ENCODE measurements at places on chromosomes 16 and 17.

DNA sequence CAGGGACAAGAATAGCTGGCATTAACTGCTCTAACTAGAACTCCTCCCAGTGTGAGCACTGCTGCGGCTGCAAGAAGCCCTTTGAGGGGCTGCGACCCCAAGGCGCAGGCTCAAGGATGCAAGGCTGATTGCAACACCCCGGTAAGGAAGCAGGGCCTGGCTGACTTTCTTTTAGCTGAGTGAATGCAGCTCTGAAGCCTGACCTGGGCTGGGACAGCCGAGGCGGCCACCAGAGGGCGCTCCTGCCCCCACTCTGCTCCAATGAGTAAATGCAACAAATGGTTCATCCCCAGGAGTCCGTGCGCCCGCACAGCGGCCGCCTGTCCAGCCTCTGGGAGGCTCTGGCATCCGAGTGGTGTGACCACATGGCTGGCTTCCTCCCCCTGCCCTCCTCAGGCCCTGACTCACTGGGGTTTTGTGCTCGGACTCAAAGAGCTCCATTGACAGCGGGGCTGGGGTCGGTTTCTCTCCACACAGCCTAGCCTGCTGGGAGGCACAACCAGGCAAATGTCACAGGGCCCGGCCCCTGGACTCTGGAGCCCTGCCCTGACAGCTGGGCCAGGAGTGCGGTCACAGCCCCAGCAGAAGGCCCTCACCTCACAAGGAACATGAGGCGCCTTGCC lies at the start of gene SMIM5:
Gene SMIM5, plus strand, starts transcription at position 572 of the 623 bp plus-strand sequence. CDS start 6,768 bp downstream, outside the sequence.
- peak; percentile 25 for DNase-seq

- no peak for DNase-seq
These were observed 15.4 kb downstream of the PLLP start for GRCh38 chr16:57268804-57269800.

GRCh38 chr16:1452530-1452929 lies 8.2 kb upstream of the CCDC154 start:
- no peak for DNase-seq

DNA sequence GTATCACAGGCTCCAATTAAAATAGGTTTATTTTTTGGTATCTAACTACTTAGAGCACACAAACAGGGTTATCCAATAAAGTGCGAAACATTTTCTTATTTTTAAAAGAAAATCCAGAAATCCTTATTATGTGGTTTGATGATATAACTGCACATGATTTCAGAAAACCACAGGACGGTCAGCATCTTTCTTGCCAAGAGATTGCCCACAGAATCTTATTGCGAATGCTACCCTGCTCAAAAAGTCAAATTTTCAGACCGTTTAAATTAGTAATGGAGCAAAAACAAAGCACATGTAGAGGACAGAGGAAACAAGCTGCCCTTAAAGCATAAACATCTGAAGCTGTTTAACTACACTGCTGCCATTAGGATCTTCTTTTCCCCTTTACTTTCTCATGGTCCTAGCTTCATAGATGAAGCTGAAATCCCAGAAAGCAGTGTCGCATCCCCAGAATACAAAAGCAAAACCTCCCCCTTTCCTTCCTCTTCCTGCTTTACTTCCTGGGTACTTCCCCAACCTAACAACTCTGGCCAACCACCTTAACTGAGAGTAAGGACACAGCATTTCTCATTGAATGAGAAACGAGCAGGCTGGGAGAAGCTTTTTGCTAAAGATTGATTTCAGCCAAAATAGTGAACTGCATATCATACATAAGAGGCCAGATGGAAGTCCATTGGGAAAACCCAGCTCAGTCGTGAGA lies 43.7 kb downstream of the CMTM4 start:
- no peak for DNase-seq

GRCh38 chr16:4624827-4625559 lies 367 bp downstream of the MGRN1 start:
- DNase-seq: peak; percentile 31

DNA sequence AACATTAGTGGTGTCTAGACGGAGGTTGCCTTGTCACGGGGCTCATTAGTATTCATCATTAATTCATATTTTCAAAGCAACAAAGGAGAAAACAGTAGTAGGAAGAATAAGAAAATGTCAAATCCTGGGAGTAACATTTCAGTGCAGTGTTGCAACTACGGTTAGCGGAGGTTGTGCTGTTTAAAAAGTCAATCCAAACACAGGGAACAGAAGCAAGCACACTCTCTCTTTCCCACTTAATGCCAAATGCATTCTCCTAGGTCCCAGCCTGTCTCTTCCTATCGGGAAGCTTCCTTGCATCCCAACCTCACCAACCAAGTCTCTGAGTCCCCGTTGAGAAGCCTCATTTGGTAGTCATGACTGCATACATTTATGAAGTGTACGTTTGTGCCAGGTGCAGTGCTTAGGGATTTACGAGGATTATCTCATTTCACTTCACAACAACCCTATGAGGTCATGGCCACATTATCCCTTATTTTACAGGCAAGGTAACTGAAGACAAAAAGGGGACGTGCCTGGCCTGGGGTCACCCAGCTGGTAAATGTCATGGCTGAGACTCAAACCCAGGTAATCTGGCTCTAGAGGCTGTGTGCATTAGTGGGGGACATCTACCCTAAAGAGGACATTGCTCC lies 283.6 kb upstream of the SALL1 start:
- DNase-seq: no peak

DNA sequence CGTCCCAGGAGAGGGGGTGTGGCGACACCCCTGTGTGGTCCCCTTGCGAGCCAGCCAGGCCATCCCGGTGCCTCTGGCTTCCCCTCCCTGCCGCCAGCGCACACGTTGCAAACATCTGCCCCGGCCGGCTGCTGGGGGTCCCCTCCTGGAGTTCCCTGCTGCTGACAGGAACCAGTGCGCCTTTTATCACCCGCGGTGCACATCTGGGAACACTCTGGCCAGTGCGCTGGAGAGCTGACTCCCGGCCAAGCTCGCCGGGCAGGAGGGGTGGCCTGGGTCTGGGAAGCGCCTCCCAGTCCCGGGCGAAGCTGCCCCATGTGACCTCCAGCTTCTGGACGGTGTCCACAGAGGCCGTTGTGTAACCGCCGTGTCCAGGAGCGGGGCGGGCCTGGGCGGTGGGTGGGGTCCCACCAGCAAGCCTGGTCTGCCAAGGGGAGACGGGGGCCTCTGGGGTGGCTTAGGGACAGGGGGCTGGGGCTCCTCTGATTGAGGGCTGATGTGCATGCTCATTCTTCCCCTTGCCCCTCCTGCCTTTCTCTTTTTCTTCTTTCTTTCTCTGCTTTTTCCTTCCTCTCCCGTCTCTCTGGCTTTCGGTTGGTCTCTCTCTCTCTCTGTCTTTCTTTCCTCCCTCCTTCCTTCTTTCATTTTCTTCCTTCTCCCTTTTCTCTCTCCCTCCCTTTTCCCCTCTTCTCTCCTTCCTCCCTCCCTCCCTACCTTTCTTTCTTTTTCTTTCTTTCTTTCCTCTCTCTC lies 25.2 kb upstream of the CIBAR2 start:
- no peak for DNase-seq

DNA sequence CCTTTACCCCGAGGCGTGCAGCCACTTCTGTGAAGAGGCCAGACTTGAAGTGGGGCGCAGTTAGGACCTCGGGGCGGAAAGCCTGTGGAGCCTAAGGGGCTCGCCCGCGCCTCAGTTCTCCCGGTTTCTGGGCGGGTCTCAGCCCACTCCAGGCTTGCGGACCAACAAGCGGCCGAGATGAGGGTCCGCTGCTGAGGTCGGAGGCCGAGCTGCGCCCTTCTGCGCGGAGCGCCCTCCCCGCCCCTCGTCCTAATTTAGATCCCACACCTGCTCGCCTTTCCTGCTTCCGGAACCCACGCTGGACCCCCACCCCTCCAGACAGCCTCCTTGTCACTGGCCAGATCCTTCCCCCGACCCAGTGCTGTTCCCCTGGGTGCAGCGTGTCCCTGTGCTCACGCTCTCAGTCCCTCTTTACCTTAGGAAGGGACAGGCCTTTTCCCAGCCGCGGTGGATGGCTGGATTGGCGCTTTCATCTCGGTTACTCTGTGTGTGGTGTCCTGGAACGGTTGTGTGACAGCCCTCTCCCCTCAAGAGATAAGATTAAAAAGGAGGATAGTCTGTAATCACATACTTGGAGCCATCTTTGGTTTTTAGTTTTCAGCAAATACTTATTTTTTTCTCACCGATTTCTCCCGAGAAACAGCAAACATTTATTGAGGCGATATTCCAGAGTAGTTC lies 933 bp upstream of the ATXN7L3 start:
- peak; percentile 60 for DNase-seq

GRCh38 chr16:84495506-84495905 lies 9.0 kb downstream of the MEAK7 start:
- DNase-seq: no peak

DNA sequence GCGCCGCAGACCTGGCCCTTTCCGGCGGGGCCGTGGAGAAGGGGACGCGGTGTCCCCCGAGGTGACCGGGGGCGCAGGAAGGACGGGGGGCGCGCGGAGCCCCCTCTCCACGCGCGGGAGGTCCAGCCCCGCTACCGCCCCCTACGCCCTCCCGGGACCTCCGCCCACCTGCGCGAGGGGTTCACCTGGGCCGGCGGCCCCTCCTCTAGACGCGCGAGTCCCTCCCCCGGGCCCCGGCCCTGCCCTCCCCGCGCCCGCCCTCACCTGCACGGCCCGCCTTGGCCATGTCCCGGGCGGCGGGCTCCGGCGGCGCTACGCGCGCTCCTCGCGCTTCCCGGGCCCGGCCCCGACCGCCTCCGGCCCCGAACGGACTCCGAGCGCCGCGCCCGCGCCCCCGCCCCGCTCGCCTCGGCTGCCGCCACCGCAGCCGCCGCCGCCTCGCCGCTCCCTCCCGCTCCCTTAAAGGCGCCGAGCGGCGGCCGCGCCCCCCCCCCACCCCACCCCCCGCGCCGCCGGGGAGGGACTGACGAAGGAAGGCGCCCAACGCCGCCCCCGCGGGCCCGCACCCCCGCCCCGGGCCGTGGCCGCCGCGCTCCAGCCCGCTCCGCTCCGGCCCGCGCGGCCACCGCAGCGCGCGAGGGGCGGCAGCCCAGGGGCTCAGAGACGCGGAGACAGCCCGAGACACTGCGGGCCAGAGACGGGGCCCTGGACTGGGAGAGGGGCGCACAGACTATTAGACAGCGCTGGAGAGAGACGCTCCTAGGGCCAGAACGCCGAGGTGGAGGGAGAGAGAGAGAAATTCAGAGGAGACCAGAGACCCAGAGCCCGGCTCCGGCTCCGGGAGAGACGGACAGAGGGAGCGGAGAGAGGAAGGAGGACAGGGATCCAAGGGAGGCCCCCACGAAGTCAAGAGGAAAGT lies at the start of gene PITPNM3:
Gene PITPNM3, minus strand, starts transcription at position 435 of the 919 bp plus-strand sequence. Its CDS starts 149 bp downstream, at position 286.
- peak; percentile 29 for DNase-seq

DNA sequence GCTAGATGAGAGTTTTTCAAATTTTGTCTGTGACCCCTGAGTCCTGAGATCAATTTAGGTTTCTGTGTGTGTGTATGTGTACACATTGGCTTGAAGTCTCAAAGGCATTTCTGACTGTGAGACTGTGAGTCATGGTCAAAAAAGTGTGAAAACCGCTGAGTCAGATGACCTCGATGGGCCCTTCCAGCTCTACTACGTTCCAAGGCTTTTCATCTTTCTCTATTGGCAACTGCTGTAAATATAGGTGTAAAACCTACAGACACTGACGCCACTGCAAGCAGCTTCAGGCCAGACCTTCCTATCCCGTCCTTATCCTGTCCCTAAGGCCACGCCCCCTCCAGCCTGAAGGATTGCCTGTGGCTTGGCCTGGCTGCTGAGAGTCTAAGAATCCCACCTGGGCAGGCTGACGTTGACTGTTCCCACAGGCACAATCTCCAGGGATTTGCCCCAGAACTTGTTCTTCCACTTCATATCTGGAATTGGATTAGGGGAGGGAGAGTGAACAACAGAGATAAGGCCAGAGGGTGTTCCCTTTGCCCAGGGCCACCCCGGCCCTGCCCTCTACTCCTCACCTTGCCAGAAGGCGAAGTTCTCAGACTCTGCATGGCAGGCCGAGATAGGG lies 11.3 kb downstream of the OSBPL7 start:
- DNase-seq: peak; percentile 42

DNA sequence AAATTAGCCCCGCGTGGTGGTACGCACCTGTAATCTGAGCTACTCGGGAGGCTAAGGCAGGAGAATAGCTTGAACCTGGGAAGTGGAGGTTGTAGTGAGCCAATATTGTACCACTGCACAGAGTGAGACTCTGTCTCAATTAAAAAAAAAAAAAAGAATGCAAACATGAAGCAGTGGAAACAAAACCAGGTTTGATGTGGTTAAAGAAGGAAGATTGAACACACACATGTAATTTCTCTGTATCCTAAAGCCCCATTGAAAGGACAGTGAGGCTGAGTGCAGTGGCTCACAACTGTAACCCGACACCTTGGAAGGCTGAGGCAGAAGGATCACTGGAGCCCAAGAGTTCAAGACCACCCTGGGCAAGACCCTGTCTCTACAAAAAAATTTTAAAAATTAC lies 26.5 kb upstream of the SBK1 start:
- DNase-seq: no peak

GRCh38 chr16:53202398-53202797 lies 147.6 kb downstream of the CHD9 start:
- no peak for DNase-seq

DNA sequence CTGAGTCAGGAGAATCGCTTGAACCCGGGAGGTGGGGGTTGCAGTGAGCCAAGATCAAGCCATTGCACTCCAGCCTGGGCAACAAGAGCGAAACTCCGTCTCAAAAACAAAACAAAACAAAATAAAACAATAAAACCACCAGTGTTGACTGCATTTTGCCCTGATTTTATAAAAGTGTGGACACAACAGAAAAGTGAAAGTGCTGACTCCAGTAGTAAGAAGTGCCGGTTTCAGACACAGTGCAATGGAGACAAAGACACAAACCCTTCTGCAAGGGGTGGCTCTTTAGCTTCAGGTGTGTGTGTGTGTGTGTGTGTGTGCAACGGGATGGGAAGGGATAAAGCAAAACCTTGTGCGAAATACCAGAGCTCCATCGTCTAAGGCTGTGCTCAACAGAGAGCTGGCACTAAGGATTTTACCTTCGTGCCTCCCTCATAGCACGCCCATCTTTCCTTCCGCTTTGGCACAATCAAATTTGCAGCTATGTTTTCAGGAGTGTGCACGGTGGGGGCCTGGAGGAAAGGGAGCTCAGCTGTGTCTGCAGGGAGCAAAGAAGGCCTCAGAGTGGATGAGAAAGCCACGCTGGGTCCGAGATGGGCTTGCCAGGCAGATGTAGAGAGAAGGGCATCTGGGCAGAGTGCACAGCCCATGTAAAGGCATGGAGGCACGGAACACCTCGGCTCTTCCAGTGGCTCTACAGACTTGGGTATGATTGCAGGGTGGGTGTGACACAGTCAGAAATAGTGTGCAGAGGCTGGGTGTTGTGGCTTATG lies 15.5 kb downstream of the MXRA7 start:
- no peak for DNase-seq

GRCh38 chr16:29023279-29024277 lies 38.7 kb downstream of the LAT start:
- DNase-seq: no peak

DNA sequence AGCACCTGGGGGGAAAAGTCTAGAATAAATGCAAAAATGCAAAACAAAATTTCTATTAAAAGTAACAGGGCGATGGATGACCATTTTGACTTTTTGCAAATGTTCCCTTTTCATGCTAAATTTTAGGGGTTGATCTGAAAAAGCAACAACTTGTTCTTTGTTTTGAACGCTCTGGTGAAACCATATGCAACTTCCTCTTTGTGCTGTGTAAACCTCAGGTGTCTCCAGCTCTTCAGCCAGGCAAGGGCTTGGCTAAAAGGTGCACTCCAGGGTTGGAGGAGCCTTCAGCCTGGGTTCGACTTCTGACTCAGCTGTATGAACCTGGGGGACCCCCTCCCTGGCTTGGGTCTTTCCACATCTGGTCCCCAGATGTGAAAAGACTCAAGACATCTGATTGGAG lies 9.5 kb downstream of the IRF8 start:
- no peak for DNase-seq

- no peak for DNase-seq
These were observed 1.5 kb upstream of the MFSD6L start for GRCh38 chr17:8800656-8801055.

GRCh38 chr17:7108981-7109380 lies 5.6 kb downstream of the ASGR2 start:
- DNase-seq: no peak
